ENCODE measurements at places on chromosomes 3 and 15. TPM values are rescaled to one million over a fixed set of nuclear protein-coding genes. Genes with fewer than 3 reads are reported as not detected.

PLAAT1 gene
- total RNA-seq = not detected

LRRN1 gene
- total RNA-seq = not detected

AADAC gene
- 10.6 TPM for total RNA-seq

IQCF5 gene
- not detected for total RNA-seq

ZNF654 gene
- total RNA-seq = 11.1 TPM

FBXO40 gene
- total RNA-seq = not detected

XCR1 gene
- not detected for total RNA-seq

CLEC3B gene
- 28.8 TPM for total RNA-seq

All from aortic smooth muscle cell (primary cell).